Activated CD4-positive, alpha-beta T cell treated with anti-CD3 and anti-CD28 coated beads, Interleukin-2, amount 10 ng/mL, durations not matched to agents 7 days and 5 days (primary cell): ENCODE measurements at places on chromosomes 16 and 17. TPM values are rescaled to one million over a fixed set of nuclear protein-coding genes. Genes with fewer than 3 reads are reported as not detected.

Gene CRHR1
- total RNA-seq: not detected

Gene BRICD5
- total RNA-seq: 13.9 TPM

Gene NTN1
- 0.02 TPM for total RNA-seq

Gene PIGS
- total RNA-seq: 61.7 TPM

Gene SLC5A10
- total RNA-seq: not detected

Gene NT5M
- total RNA-seq: 5.5 TPM

Gene DNAJA2
- total RNA-seq: 52.8 TPM

Gene CX3CL1
- not detected for total RNA-seq

Gene CCL17
- total RNA-seq: 0.40 TPM

Gene SOX9
- total RNA-seq: not detected

Gene RAB26
- total RNA-seq: 0.20 TPM

Gene PTX4
- not detected for total RNA-seq

Gene CTRB1
- total RNA-seq: not detected

Gene MXRA7
- total RNA-seq: 27.3 TPM
